ENCODE measurements at places on chromosomes 12 and 14. TPM values are rescaled to one million over a fixed set of nuclear protein-coding genes. Genes with fewer than 3 reads are reported as not detected.

DNA sequence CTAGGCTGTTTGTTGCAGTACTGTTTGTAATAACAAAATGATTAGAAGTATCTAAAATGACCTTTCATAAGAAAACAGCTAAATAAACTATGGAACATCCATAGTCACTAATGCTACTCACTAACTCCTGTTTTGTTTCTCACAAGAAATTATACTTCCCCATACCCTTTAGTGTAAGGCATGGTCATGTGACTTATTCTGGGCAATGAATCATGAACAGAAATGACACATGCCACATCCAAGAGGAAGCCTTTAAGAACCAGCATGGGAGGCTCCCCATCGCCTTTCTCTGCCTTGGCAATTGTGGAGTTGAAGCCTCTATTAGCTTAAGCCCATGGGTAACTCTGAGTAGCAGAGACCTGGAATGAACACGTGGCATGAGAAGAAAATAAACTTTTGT lies 49.3 kb downstream of the KSR2 start:
- H3K4me3 ChIP-seq: no peak overlapping the region
- H3K27ac ChIP-seq: no peak overlapping the region
- H3K4me1 ChIP-seq: no peaks in the 10 kb centered on the region

DNA sequence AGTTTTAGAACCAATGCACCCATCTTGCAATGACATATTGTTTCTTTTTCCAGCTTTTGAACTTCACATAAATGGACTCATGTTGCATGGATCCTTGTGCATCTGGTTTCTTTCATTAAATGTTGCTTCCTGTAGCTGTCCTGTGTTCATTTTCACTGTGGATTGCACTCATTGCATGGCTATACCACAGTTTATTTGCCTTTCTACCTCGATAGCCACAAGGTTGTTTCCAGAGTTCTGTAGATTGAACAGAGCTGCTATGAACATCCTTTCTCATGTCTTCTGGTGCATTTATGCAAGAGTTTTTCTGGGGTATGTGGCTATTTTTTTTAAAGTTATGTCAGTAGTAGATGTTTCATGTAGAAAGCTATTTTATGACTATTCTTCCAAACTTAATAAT lies 3.5 kb upstream of the KRT81 start:
- no peak for DNase-seq
- no peaks in the 10 kb centered on the region for H3K4me1 ChIP-seq
- no peaks in the 10 kb centered on the region for H3K27me3 ChIP-seq

DNA sequence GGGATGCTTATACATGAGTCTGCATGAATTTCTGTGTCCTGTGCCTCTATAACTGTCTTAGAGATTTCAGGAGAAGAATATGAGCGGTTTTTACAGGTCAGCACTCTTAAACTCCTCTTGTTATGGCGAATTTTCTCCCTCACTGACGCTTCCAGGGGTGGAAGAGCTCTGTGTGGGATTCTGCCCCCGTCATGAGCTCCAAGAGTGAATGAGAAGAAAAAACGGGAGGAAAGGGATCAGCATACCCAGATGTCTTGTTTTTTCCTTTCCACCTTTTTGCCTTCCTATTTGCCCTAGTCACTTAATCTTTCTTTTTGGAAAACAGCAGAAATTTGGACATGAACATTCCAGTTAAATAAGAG lies 651 bp downstream of the PFKM start:
- peak overlapping the region; percentile 15 for H3K27ac ChIP-seq
- peak overlapping the region; percentile 64 for H3K4me3 ChIP-seq
- DNase-seq: no peak
- H3K4me1 ChIP-seq: peaks cover 22% of the 10 kb centered on the region

- no peaks in the 10 kb centered on the region for H3K27me3 ChIP-seq
- DNase-seq: no peak
- no peak overlapping the region for H3K27ac ChIP-seq
- peaks cover 8% of the 10 kb centered on the region for H3K4me1 ChIP-seq
These were observed 7.6 kb downstream of the EML1 start for GRCh38 chr14:99800781-99801180.

GRCh38 chr12:33763331-33763730 lies 259.0 kb upstream of the ALG10 start:
- H3K27me3 ChIP-seq: no peaks in the 10 kb centered on the region
- no peaks in the 10 kb centered on the region for H3K4me1 ChIP-seq
- no peak overlapping the region for H3K4me3 ChIP-seq
- H3K27ac ChIP-seq: no peak overlapping the region
- no peaks in the 10 kb centered on the region for H3K36me3 ChIP-seq

DNA sequence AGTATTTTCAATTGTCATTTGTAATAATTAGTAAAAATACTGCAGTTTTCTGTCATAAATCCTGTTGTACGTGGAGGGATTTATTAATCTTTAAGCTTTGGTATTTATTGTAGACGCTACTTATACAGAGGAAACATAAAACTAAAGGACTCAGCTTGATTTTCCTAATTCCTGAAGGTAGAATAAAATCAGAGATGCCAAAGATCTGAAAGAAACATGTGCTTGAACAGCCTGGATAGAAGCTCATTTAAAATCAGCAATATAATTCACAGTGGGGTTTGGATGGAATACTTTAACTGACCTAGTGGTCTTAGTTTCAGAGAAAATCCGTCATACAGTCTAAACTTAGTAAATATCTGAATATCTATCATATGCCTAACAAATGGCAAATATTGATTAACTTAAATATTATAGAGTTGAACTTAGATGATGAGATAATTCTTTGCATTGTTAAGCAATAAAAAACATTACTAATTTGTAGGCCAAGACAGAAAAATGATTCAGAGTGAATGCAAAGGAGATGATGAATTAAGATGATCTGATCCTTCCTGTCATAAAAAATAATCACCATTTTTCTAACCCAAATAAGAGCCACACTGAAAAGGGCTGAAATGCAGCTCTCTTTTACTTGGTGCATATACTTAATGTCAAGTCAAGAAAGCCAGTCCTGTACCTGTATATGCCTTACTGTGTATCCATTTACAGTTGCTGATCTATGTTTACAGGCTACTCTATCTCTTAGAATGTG lies 397.1 kb upstream of the DCN start:
- H3K4me1 ChIP-seq: peaks cover 12% of the 10 kb centered on the region
- no peak for DNase-seq
- H3K27ac ChIP-seq: no peak overlapping the region
- no peak overlapping the region for H3K4me3 ChIP-seq
- no peaks in the 10 kb centered on the region for H3K36me3 ChIP-seq
- no peaks in the 10 kb centered on the region for H3K27me3 ChIP-seq

GRCh38 chr12:128933039-128933438 lies 79.8 kb downstream of the GLT1D1 start:
- no peaks in the 10 kb centered on the region for H3K27me3 ChIP-seq
- peak; percentile 79 for DNase-seq
- H3K4me3 ChIP-seq: no peak overlapping the region
- no peak overlapping the region for H3K27ac ChIP-seq
- no peaks in the 10 kb centered on the region for H3K4me1 ChIP-seq

DNA sequence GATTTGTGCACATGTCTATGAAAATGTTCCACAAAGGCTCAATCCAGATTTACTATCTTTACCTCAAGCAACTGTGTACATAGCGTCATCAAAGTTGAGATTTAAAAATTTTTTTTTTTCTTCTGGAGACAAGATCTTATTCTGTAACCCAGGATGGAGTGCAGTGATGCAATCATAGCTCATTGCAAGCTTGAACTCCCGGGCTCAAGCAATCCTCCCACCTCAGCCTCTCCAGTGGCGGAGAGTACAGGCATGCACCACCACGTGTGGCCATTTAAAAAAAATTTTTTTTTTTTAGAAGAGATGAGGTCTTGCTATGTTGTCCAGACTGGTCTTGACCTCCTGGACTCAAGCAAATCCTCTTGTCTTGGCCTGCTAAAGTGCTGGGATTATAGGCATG lies 2.3 kb downstream of the COCH start:
- peaks cover 17% of the 10 kb centered on the region for H3K4me1 ChIP-seq
- peaks cover 27% of the 10 kb centered on the region for H3K27me3 ChIP-seq
- no peak for DNase-seq
- H3K27ac ChIP-seq: no peak overlapping the region
- no peaks in the 10 kb centered on the region for H3K36me3 ChIP-seq

Gene NAB2
- total RNA-seq: 38.2 TPM

Gene ARHGAP9
- total RNA-seq: 52.6 TPM
